ENCODE measurements at places on chromosomes 1 and 21.

- DNase-seq, result no peak
Observed at GRCh38 chr1:186978596-186979556, 150.1 kb downstream of the PLA2G4A start.

GRCh38 chr1:88079036-88079435, 605.0 kb upstream of the PKN2 start:
- no peak for DNase-seq

DNA sequence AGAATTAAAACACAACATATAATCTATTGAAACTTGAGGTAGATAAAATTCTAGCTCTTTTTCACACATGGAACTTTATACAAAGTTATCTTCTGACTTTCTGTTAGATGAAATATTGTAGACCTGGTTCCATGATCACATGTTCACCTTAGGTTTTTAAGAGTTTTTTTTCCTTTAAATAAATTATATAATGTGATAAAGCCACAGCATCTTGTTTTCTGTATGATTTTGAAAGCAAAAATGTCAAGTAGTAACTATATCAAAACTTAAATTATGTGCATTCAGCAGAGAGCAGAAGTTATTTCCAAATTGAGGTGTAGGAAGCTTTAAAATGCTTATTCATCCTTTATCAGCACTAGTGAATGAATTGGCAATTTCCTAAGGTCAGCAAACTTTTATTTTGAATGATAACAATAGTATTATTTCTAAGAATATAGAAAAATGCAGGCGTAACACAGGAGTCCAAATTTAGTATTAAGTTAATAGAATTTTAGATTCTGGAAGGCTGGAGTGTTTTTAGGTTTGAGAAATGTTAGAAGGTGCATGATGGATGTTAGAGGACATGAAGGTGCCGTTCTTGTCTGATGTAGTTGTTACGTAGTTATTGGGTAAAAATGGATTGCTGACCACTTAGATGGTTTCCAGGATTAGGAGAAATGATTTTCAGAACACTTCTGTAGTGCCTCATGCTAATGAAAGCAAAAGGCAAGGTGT, 17.5 kb downstream of the BACH1 start:
- no peak for DNase-seq

- DNase-seq, result peak; percentile 81
Observed at GRCh38 chr1:202343652-202344349, 2.1 kb upstream of the UBE2T start.

GRCh38 chr1:41939194-41939593, 20.5 kb upstream of the HIVEP3 start:
- DNase-seq, result no peak

GRCh38 chr21:32728848-32729247, 1.0 kb upstream of the SYNJ1 start:
- DNase-seq, result no peak

DNA sequence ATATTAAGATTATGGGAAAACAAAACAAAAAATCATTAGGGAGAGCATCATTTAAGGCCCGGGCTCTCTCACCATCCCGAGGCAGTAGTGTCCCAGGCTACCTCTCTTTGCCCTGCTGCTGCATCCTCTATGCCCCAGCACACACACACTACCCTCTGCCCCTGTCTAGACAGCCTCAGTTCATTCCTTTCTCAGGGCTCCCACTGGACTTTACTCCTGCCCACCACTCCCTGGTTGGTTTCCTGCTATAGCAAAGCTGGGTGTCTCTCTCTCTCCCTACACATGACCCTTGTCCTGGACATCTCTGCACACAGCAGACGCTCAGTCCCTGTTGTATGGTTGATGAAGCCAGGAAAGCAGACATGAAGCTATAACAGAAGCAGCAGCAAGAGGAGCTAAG, 30.7 kb downstream of the GNG12 start:
- no peak for DNase-seq

GRCh38 chr1:205739348-205740160, 10.4 kb downstream of the NUCKS1 start:
- DNase-seq, result no peak

- DNase-seq, result peak; percentile 19
Observed at GRCh38 chr1:107142140-107142542, 1.3 kb downstream of the NTNG1 start.

DNA sequence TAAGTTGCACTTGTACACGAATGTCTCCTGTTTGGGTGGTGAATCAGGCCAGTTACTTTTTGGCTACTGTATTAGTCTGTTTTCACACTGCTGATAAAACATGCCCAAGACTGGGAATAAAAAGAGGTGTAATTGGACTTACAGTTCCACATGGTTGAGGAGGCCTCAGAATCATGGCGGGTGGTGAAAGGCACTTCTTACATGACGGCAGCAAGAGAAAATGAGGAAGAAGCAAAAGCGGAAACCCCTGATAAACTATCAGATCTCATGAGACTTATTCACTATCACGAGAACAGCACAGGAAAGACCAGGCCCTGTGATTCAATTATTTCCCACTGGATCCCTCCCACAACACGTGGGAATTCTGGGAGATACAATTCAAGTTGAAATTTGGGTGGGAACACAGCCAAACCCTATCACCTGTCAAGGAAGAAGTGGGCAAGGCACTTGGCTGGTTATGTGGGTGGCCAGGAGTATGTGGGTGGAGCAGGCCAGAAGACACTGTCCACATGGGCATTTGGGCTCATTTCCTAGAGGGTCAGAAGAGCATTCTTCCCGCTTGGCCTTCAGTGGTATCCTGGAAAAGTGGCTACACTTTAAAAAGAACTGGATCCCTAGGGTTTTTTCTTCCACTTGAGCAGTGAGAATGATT, 228.8 kb downstream of the HHAT start:
- DNase-seq, result no peak

DNA sequence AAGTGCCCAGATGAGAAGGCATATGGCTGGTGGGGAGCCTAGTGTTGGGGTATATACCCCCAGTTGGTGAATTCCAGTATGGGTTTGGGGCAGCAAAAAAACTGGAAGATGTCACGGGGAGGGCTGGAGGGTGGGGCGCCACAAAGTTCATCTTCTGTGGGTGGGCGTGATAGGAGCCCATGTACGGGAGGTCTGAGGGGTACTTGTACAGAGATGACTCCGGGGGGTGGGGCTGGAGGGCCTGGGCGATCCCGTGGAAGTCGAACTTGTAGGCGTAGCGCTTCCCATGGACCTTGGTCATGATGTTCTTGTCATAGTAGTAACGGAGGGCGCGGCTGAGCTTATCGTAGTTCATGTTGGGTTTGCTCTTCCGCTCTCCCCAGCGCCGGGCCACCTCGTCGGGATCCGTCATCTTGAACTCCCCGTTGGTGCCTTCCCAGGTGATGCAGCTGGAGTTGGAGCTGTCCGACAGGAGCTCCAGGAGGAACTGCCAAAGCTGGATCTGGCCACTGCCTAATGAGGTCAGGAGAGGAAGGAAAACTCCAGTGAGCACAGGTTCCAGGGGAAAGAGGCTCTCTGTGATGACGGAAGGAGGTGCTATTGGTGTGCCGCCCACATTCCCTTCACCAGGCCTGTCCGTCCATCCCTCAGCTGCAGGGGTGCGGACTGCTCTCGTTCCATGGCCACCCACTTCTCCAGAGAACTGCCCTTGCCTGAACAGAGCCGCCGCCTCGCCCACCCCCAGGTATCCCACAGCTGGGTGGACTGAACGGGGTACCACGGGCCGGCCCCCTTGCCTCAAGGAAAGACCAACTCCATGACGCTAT, 114.7 kb downstream of the ERG start:
- DNase-seq, result no peak

GRCh38 chr1:156260896-156261295, 13.0 kb upstream of the PAQR6 start:
- no peak for DNase-seq

- DNase-seq, result no peak
Observed at GRCh38 chr1:232553809-232554208, 76.1 kb downstream of the SIPA1L2 start.

DNA sequence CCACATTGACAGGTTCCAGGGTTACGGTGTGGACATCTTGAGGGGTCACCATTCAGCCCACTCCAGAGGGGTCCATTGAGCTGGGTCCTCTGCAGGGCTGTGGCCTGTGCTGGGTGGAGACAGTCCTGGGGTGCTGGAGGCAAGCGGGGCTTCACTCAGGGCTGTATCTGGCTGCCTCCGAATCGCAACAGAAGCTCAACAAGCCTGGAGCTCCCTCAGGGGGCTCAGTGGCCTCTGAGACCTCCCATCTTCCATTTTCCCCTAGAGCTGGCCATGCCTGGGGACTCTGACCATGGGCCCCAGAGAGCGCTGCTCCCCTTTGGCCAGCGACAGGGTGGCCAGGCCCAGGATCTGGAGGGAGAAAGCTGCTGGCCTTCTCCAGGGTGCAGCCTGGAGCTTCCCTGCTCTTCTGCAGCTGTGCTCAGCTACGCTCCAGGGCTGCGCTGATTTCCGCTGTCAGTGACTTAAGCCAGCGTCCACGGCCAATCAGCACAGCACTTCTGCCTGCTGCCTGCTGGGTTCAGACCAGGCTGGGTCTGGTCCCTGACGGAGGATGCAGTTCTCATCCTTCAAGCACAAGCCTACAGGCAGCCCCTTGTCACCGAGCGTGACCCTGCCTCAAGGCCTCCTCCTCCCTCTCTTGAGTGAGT, 45.0 kb upstream of the ADARB1 start:
- no peak for DNase-seq

DNA sequence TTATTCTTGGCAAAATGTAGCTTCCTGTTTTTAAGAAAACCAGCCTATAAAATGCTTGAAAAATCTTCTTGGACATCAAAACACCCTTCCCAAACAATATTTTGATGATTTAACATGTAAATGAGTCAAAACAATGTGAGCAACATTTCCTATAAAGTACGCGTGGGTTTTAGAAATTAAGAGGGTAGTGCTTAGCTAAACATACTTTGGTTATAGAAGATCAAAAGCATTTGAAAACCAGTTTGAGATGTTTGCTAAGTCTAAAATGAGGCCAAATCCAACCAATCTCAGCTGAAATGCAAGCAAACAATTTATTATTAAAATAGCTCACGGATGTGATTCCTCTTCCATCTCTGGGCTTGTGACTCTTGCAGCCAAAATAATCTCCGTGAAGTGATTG, 350.4 kb downstream of the TGFB2 start:
- DNase-seq, result no peak

DNA sequence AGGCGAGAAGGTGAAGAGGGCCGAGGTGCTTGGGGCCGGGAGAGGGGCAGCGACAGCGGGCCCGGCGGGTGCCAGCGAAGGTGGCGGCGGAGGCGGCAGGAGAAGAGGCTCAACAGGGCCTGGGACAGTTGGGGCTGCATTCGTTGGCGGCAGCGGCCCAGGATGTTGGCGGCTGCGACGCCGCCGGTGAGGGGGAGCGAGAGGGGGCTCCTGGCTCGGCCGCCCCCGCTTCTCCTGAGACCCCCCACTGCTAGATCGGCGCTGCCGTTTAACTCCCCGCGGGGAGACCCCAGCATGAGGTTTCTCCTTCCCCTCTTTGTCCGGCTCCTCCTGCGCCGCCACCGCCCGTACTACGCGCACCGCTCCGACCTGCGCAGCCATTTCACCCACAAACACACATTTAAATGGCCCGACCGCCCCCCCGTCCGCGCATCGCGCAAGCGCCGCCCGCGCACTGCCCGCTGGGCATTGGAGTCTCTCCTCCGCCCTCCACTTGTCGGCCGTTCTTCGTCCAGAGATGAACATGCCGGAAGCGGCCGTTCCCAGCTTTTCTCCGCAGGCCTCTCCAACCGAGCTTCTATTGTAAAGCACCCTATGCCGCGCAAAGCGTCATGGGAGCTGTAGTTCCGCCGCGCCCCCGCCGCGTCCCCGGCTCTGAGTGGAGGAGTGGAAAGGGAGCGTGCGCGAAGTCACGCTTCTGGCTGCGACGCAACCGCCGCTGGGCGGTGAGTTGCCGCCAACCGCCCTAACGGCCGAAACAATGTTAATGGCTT, at the start of gene RSBN1:
Gene RSBN1 (minus strand): TSS at position 589 of the 773 bp plus-strand sequence. CDS start 64 bp downstream, at position 525.
- peak; percentile 96 for DNase-seq

- DNase-seq, result no peak
Observed at GRCh38 chr1:6299557-6300165, 38.8 kb upstream of the GPR153 start.
